ENCODE measurements at places on chromosomes 13 and 19.
A peak's percentile ranks its signal among the peaks of the same experiment; 100 is the strongest.

DNA sequence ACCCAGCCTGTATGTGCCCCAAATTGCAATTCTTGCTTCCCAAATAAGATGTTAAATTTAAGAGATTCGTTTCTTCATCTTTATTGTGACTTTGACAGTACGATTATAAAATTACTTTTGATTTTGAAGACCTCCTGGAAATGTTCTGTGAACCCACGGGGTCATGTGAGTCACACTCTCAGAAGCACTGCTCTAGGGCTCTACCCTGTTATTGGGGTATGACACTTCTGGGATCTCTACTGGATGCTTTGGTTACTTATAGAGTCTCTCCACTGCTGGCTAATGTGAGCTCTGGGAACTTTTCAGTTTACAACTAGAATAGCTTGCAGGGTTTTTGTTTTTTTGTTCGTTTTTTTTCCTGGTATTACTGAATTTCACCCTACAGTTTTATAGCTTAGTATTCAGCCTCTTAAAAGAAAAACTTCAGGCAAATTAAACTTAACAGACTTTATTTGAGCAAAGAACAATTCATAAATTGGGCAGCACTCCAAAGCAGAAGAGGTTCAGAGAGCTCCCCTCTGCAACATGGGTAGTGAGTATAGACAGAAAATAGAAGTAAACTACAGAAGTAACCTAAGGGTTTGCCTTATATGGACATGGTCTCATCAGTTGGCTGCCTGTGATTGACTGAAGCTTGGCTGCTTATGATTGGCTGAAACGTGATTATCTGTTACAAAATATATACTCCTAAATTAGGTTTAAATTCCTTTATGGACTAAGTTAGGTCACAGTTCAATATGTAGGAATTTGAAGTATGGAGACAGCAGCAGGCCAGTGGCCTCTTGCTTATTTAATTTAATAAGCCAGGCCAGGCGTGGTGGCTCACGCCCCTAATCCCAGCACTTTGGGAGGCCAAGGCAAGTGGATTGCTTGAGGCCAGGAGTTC, 28.5 kb upstream of the PSPC1 start:
- DNase-seq: no peak

DNA sequence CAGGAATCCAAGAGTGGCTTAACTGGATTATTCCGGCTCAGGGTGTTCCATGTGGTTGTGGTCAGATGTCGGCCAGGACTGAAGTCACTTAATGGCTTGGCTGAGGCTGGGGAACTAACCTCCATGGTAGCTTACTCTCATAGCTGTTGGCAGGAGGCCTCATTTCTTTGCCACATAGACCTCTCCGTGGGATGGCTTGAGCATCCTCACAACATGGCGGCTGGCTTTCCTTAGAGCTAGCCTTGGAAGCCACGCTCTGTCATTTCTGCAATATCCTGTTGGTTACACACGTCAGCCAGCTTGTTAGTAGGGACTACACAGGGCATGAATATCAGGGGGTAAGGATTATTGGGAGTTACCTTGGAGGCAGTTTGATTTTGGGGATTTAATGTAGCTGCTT, 5.1 kb downstream of the CRX start:
- no peak for DNase-seq

DNA sequence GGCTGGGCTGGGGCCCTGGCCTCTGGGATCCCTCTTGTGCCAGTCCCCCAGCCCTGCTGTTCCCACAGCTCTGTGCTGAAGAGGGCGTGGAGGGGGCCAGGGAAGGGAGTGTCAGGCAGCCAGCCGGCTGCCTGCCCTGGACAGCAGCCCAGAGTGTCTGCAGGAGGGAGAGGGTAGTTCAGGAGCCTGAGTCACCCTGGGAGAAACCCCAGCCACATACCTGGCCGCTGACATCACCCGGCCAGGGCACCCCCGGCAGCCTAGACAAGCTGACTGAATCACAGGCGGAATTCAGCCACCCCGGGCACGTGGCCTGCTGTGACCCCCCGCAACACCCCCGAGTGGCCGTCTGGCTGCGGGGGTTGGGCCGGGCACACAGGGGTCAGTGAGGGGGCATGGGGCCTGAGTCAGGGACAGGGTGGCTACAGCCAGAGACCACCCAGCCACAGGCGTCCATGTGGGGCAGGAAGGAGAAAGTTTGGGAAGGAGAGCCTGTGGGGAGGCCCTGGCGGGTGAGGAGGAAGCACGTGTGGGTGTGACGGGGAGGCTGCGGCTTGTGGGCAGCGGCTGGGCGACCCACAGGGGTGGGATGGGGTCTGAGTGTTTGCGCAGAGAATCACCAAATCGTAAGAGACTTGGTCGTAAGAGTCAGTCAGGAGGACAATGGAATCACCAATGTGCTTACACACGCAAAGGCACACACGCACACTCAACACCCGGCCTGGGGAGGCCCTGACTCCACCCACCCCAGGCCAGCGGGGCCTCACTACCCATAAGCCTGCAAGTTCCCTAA, 11.9 kb upstream of the FOSB start:
- no peak for DNase-seq

DNA sequence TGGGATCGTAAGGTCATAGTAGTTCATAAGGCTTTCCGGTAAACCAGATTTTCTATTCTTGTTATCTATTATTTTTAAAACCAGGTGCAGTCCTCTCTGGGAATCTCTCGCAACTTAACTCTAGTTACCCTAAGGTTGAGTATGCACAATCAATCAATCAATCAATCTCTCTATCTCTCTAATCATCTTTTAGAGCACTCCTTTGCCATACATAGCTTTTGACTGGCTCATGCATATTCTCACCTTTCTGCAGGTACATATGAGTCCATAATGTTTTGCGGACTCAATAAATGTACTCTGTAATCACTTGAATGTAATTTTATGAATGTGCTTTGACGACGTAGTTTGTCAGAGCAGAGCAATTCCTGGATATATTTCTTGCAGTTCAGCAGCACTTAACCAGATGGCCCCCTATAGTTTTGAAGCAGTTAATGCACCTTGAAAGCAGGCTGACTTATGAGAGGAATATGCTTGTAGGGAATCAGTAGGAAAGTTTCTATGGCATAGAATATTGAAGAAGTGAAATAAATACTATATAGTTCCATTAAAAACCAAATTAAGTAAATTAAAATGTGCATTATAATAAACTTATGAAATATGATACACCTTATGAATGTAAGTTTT, 524.7 kb downstream of the GPC5 start:
- DNase-seq: no peak

GRCh38 chr13:37457612-37458011, 141.0 kb downstream of the POSTN start:
- no peak for DNase-seq

- no peak for DNase-seq
Measured at GRCh38 chr13:46605825-46606554, 53.0 kb downstream of the LRCH1 start.

GRCh38 chr13:44133626-44134025, 240.0 kb upstream of the SERP2 start:
- DNase-seq: no peak

DNA sequence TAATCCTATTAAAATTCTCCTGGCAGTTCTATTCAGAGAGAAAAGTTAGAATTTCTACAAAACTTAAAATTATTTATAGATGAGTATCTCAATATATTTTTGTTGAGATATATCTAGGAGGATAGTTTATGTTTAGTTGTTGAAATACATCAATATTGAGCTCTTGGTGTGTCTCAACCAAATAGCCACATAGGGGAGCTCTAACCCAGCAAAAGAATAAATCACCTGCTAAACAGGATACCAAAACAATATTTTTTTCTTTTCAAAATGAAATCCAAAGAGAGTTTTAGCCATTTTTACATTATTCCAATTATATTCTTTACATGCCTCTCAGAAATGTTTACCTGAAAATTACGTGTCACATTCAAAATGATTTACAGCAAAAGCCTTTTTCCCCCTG, 954.7 kb downstream of the SLITRK6 start:
- DNase-seq: no peak

DNA sequence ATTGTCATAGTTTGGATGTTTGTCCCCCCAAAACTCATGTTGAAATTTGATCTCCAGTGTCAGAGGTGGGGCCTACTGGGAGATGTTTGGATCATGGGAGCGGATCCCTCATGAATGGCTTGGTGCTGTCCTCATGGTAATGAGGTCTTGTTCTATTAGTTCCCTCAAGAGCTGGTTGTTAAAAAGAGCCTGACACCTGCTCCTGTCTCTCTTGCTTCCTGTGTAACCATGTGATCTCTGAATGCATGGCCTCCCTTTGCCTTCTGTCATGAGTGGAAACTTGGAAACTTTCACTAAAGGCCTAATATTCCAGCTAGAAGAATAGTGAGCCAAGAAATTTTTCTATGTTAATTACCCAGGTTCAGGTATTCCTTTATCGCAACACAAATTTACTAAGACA, 311.4 kb upstream of the ATXN8OS start:
- no peak for DNase-seq

DNA sequence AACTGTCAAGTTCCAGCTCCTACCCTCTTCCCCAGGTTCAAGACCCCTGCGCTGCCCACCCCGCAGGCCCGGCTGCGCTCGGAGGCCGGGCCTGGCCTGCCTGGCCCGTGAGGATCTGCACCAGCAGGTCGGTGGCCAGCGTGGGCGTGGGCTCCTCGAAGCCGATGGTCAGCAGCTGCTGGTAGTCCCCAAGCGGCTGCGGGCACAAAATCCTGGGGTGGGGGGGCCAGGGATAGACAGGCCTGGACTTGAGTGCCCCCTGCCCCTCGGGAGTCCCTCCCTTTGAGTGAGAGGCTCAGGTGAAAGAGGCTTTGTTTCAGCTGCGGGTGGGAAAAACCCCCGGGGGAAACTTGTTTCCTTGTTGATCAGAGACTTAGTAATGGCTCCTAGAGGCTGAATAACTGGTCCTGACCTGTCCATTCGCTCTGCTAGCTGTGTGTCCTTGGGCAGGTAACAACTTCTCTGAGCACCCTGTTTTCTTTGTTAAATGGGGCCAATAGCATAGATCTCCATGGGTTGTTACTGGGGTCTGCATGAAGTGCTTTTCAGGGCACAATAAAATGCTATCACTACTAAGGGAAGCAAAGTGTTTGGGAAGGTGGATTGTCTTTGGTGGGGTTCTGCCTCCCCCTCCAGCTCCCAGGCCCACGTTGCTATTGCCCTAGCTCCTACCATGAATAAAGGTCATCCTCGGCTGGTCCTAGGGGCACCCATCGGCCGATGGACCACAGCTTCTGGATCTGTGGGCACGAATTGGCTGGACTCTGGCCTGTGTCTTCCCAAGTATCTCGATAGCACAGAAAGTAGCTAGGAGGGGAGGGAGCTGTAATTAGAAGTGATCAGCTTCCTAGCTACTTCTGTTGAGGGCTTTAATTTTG, 3.5 kb downstream of the C19orf67 start:
- DNase-seq: no peak

GRCh38 chr13:95438297-95438696, 114.2 kb upstream of the CLDN10 start:
- DNase-seq: no peak

- DNase-seq: no peak
Measured at GRCh38 chr19:42563352-42564210, 31.1 kb downstream of the CEACAM8 start.

DNA sequence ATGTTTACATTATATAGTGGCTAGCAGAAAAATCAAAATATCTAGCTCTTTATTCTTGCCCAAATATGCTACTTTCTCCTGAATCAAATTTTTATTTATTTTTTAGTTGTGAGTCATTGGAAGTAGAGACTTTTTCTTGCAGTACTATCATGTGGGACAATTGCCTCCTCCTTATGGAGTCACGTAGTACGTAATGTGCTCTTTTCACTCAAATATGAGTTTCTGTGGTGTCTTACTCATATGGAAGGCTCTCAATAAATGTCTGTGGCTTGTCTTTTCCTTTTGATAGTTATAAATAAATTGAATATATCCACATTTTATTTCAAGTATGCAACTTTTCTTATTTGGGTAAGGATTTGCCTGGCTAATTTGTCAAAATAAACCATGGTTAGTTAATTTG, 1411.0 kb upstream of the SLC10A2 start:
- no peak for DNase-seq

DNA sequence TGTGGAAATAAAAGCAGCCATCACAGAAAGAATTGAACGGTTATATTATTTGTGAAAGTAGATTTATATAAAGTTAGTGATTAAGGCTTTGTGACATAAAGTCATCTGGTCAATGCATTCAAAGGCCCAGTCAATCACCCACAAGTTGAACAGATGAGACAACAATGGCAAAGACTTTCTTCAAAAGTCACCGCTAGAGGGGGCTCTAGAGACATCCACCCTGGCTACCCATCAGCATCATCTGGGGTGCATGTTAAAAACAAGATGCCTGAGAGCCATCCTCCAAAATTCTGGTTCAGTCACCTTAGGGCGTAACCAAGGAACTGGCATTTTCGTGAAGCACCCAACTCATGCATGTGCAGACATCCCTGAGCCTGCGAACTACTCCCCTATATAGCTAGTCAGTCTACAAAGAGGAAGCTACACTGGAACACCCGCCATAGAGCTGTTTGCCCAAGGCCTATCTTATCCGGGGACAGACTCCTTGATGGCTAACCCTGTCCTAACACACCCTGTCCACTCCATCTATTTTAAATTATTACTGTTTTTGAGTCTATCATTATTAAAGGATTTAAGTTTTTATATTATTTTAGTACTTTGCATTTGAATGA, 970.5 kb downstream of the UQCRFS1 start:
- DNase-seq: peak; percentile 1

- no peak for DNase-seq
Measured at GRCh38 chr13:31890946-31891345, 140.6 kb upstream of the FRY start.

- DNase-seq: no peak
Measured at GRCh38 chr13:99289271-99289670, 17.9 kb downstream of the GPR183 start.

DNA sequence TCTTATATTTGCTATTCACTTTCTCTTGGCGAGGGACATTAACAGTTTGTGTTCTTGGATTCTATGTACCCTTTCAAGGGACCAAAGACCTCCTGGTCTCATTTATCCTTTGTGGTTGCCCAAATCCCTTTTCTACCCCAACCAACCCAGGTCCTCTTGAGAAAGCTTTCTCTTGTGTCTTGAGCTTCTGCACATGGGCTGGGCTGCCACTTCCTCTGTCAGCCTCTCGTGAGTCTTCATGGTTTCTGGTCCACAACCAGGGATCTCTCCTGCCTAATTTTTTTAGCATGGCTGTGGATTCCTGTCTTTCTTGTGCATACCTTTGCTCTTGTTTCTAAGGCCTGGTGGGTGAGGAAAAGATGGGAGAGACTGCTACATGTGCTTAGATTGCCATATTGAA, 14.9 kb downstream of the TIMM13 start:
- no peak for DNase-seq

- DNase-seq: no peak
Measured at GRCh38 chr19:18170714-18171255, 2.8 kb upstream of the IFI30 start.

GRCh38 chr13:111129465-111130115, 14.5 kb downstream of the ARHGEF7 start:
- no peak for DNase-seq

GRCh38 chr19:12481781-12482508, 2.7 kb downstream of the ZNF709 start:
- no peak for DNase-seq

- DNase-seq: no peak
Measured at GRCh38 chr13:30009411-30009810, 159.0 kb upstream of the UBL3 start.

GRCh38 chr13:113667771-113668490, 912 bp downstream of the GRK1 start:
- DNase-seq: no peak

Measured in stimulated activated CD8-positive, alpha-beta memory T cell treated with anti-CD3 and anti-CD28 coated beads, Interleukin-15, amount 100 ng/mL, for 1 hour (primary cell).